Foreskin keratinocyte (primary cell): ENCODE measurements at places on chromosomes 1 and 21.

GRCh38 chr1:111618961-111619634 lies 491 bp upstream of the RAP1A start:
- DNase-seq: no peak

DNA sequence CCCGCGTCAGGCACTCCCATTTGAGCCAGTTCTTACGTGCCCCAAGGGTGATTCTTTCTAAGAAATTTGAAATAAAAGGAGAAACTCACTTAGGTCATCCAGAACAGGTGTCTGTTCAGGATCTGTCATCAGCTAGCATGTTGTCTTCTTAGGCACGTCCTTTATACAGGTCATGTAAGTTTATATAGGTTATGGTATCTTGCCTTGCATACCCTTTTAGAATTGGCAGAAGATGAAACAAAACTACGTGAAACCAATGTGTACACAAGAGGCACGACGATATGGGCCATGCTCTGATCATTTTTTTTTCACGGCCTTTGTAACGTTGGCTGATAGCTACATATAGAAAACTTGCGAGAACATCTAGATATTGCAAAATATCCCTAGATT lies 579 bp upstream of the GTF2B start:
- DNase-seq: no peak

DNA sequence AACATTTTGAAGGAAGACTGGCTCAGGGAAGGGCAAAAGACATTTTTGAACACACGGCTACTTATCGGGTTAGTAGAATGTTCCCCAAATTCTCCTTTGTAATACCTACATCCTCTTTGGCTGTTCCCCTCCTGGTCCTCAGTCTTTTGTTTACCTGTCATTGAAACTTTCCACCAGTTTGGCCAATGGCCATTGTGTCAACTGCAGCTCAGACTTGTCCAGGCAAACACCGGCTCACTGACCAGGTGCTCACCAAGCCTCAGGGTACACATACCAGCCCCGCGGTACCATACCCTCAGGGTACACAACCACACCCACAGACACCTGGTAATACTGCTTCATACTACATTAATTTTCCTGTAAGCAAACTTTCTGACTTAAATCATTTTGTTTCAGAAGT lies 84.8 kb upstream of the ZNF648 start:
- no peak for DNase-seq

DNA sequence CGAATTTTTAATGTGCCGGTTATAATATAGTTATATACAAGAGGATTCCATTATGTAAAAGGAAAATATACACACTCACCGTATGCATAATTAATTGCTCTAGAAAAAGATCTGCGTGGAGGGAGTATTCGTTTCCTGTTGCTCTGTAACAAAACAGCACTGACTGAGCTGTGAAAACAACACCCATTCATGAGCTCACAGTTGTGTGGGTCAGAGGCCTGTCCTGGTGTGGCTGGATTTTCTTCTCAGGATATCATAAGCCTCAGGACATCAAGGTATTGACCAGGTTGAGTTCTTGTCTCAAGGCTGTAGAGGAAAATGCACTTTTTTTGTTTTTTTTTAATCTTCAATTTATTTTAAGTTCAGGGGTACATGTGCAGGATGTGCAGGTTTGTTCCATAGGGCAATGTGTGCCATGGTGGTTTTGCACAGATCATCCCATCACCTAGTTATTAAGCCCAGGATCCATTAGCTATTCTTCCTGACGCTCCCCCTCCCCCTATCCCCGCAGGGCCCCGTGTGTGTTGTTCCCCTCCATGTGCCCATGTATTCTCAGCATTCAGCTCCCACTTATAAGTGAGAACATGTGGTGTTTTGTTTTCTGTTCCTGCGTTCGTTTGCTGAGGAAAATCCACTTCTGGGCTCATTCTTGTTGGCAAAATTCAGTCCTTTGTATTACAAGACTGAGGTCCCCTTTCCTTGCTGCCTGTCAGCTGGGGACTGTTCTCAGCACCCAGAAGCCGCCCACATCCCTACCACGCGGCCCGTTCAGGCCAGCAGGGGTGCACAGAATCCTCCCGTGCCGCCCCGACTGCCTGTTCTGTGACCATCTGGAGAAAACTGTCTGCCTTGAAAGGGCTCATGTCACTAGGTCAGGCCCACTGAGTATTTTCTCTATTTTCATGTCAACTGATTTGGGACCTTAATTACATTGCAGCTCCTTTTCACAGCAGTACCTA lies 87.4 kb upstream of the ERRFI1 start:
- DNase-seq: no peak

- no peak for DNase-seq
Observed at GRCh38 chr1:68181165-68181556, 51.2 kb downstream of the WLS start.

GRCh38 chr1:1397839-1398523 lies 1.2 kb downstream of the CCNL2 start:
- DNase-seq: no peak

- no peak for DNase-seq
Observed at GRCh38 chr1:18907917-18908845, 5.8 kb upstream of the ALDH4A1 start.

- no peak for DNase-seq
Observed at GRCh38 chr1:40078512-40079333, 18.3 kb downstream of the PPT1 start.

GRCh38 chr1:7648761-7649384 lies 122.2 kb upstream of the VAMP3 start:
- no peak for DNase-seq

GRCh38 chr1:154910851-154911250 lies 25.7 kb downstream of the PMVK start:
- peak; percentile 73 for DNase-seq

- DNase-seq: no peak
Observed at GRCh38 chr21:45248893-45249381, 38.8 kb downstream of the POFUT2 start.

DNA sequence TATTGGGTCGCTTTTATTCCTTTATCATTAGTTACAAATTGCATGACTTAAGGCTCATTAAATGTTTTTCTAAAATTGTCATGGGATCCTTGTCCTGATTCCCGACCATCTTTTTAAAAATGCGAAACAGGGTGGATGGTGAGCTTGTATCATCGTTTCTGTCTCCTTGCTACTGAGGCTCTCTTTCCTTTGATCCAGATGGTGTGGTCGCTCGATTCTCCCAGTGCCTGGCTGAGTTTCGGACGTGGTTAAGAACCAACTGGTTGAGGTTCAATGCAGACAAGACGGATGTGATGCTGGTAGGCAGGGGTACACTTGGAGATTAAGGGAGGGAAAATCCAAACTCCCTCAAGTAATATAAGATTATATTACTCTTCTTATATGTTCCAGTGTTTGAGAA lies 1.2 kb downstream of the MIER1 start:
- DNase-seq: no peak

DNA sequence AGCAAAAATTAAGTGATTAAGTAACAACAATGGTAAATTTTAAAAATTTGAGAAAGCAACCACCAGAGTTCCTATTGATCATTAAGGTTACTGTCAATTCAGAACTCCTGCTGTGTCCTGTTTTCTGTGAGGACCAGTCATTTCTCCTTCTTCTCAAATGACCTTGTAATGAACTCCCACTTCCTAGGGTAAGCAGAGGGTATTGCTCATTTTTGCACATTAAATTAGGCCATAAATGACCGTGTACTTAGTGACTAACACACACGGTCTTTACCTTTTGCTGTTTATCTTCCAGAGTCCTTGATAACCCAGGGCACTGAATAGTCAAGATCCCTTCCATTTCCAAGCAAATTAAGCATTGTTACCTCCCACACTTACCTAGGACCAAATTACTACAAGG lies 227.5 kb upstream of the LYPLAL1 start:
- DNase-seq: no peak

DNA sequence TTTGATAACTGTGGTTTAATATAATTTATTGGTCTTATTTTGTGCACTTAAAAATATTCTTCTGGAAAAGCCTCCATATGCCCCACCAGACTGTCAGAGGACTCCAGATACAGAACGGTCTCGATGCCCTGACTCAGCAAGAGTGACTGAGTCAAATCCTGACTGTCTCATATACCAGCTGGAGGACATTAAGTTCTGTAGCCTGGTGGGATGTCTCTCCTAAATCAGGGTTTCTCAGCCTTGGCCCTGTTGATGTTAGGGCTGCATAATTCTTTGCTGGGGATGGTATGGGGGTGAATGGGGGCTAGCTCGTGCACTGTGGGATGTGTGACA lies 67.7 kb upstream of the TLR5 start:
- no peak for DNase-seq
